NCI-H446 (cell line): ENCODE measurements at places on chromosomes 2 and 18.
A peak's percentile ranks its signal among the peaks of the same experiment; 100 is the strongest.

DNA sequence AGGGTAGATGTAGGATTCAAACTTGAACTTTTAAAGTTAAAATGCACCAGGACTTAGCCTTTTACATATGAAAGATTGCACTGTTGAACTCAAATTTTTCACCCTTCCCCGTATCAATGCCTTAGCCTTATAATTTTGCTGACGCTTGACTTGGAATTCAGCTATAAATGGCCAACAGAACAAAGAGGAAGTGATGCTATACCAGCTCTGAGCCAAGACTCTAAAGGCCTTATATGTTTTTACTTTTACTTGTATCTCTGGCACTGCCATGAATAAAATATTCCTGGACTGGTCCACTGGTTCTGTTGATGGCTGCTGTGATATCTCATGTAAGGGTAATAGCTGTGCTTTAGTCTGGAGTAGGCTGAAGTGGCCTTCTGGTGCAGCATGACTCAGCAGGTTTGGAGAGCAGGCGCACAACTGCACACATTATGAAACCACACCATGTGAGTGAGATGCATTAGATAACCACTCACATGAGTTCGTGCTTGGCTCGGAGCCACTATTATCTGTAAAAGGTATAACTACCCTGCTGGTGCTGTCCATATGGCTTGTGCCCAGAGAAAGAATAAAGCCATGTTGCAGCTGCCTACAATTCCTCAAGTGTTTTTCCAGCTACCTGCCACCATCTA lies 8.4 kb upstream of the IER3IP1 start:
- DNase-seq: no peak

- DNase-seq: no peak
These were observed 12.7 kb downstream of the CNDP2 start for GRCh38 chr18:74508821-74509225.

- DNase-seq: no peak
These were observed 82.3 kb upstream of the XPO1 start for GRCh38 chr2:61620244-61621159.

DNA sequence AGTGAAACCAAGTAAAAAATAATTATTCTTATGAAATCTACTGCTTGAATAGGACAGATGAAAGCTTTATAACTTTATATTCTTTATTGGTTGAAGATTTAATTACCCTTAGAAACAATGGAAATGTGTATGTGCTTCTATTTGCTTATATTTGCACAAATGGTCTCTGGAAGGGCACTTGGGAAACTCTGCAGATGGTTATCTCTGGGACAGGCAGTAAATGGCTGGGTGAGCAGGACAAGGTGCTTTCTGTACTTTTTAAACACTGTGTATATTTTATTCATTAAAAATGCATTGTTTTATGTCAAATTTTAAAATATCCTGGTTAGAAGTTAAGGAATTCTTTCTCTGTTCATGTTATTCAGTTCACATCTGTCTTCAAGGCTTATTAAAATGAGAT lies 131.1 kb downstream of the LRRTM4 start:
- no peak for DNase-seq

DNA sequence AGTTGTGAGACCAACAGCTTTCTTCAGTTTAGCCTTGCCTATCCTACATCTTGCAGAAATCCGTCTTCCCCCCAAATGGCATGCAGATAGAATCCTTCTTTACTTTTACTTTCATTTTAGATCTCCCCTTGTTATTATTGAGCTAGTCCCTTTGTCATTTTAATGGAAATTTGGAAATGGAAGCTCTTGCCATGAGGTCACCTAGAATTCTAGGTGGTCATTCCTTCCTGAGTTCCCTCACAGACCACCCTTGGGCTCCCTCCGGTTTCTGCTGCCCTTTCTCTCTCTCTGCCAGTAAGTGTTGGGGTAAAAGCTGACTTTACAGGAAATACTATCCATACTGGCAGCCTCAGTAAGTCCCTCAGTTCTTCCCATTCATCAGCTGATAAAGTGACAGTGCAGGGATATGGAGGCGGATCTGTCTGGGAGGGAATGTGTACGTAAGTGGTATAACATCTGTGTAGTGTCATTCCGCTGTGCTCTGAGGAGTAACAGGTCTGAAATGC lies 30.2 kb downstream of the ARHGAP25 start:
- no peak for DNase-seq

DNA sequence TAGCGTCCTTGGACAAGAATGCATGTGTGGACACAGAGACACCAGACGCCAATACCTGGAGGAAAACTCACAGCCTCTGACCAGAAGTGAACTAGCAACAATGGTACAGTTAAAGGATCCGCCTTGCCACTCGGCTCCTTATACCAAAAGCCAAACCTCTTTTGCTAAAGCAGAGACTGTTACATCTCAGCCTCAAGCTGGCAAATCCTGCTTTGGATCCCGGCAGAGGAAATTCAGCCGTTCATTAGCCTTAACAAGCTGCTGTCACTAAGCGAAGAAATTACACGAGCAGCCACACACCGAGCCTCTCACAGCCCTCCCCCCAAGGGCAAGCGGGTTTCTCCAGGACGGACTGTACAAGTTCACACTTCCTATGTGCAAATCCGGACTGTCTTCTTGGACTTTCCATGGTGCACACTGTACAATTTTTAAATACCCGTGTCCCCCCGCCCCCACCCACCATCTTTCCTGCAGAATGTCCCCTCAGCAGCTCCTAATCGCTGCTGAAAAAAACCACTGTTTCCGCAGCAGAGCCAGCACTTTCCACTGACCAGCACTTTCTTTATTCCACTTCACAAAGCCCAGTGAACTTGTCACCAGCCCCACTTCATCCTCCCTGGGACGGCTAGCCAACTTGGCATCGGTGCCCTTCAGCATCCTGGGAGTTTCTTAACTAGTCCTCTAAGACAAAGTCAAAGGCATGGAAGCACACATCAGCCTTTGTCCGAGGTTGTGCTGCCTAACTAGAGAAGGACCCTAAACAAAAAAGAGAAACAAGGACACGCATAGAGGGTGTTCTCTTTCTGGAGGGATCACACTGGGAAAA lies 1.5 kb downstream of the KLF7 start:
- peak; percentile 58 for DNase-seq

DNA sequence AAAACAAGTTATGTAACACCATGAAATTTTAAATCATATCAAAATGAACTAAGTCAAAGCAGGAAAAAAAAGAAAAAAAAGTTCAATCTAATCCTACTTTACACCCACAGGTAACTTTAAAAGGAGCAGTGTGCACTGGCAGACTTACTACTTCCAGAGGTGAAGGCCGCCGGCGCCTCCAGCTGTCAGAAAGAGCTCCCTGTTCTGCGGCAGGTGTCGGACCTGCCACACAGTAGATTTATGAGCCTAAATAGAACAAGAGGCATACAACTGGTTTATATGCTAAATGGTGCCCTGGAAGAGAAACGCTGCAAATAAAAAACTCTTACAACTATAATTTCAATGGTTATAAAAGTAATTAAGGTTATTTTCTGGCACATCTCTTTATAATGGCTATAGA lies 23.1 kb upstream of the PNO1 start:
- no peak for DNase-seq

DNA sequence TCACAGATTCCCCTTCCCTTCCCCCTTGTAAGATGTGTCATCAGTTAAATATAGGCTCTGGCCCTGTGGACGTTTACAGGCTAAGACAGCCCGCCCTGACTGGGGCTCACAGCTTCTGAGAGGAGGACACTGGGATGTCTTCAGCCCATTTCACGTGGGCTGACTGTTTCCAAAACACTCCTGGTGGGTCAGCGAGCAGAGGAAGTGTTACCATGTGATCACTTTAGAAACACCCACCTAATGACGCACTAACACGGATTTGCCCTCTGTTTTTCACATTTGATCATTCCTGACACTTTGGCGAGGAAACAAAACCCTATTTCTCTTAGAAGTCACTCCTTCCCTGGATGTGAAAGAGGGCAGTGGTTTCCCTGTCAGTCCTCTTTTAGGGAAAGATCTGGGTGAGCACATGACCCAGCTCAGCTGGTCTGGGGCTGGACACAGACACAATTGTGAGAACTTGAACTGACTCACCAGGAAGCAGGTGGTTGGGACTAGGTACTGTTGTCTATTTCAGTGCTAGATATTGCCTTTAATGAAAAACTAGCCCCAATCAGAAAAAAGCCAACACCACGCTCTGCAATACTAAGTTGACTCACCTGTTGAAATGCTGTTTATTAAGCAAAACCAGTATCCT lies 38.8 kb downstream of the BMP10 start:
- no peak for DNase-seq

DNA sequence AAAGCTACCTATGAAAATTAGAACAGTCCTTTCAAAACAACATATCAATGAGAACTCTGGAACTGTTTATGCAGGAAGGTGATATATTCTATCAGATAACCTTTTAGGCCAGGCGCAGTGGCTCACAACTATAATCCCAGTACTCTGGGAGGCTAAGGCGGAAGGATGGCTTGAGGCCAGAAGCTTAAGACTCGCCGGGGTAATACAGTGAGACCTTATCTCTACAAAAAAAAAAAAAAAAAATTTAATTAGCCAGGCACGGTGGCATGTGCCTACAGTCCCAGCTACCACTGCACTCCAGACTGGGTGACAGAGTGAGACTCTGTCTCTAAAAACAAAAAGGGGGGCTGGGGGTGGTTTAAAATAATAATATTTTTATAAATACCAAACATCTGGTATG lies 77.9 kb downstream of the OSBPL1A start:
- DNase-seq: no peak

GRCh38 chr2:10885094-10885860 lies 26.5 kb upstream of the KCNF1 start:
- no peak for DNase-seq

GRCh38 chr2:33371304-33372090 lies 105.0 kb upstream of the RASGRP3 start:
- no peak for DNase-seq

- no peak for DNase-seq
These were observed 24.0 kb downstream of the BIN1 start for GRCh38 chr2:127082974-127083373.

DNA sequence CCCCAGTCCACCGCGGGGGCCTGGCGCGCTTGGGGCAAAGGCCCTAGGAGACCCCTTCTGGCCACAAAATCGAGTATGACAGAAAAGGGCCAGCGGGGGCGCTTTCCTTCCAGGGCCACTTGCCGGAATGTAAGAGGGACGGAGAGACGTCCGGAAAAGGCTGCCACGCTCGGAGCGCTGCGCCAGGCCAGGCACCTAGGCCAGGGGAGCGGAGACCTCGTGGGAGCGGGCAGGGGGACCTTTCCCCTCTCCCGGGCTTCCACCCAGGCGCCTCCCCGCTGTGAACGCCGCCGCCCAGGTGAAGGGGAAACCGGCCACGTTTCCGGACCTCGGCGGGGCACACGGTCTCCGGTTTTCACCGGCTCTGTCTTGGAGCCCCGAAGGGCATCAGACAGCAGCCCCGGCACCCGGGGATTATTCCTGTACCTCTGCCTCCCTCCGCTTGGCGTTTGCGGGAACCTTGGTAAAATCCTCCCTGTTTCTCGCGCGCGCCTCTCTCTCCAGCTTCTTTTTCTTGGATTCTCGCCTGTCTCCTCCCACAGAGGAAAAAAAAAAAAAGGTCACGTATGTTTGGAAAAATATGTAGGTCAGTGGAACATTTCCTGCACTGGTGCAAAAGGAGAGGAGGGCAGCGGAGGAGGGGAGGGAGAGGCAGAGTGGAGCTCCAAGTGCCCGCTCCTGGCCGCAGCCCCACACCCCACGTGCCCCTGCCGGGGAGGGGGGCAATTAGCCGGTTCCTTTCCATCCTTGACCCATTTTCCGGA lies 1.2 kb upstream of the NPAS2 start:
- DNase-seq: no peak

- no peak for DNase-seq
These were observed 40.2 kb downstream of the EFEMP1 start for GRCh38 chr2:55883357-55883756.
